ENCODE measurements at places on chromosomes 7 and 10.

- DNase-seq, result peak; percentile 57
Observed at GRCh38 chr10:10498781-10499180, 518.9 kb upstream of the CELF2 start.

DNA sequence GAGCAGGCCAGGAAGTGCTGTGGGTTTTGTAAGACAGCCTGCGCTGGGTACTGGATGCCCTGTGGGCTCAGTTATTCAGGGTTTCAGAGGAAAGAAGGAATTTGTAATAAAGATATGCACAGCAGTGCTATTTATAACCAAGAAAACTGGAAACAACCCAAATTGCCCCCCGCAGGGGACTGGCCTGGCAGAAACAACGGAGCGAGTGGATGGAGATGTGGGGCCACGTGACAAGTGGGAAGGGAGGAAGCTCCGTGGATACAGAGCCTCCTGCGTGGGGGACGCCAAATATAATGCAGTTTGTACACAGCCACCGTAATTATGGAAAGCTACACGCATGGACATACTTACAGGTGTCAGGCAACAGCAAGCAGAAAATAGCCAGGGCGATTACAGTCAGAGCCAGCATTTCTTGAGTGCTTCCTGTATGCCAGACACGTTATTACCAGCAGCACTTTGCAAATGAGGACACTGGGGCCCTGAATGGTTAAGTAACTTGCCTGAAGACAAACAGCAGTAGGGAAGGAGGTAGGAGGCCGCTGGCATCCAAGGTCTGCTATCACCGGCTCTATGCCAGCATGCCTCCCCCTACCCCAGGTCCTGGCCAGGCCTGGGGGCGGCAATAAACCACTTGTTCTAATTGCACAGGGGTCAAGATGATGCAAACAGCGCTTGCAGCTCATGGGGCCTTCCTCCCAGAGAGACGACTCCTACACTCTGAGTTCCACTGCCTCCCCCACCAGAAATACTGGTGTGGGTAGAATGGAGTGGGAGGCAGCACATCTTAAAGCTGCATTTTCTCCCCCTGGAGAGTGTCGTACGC lies 8.7 kb upstream of the CAMK2B start:
- DNase-seq, result no peak

DNA sequence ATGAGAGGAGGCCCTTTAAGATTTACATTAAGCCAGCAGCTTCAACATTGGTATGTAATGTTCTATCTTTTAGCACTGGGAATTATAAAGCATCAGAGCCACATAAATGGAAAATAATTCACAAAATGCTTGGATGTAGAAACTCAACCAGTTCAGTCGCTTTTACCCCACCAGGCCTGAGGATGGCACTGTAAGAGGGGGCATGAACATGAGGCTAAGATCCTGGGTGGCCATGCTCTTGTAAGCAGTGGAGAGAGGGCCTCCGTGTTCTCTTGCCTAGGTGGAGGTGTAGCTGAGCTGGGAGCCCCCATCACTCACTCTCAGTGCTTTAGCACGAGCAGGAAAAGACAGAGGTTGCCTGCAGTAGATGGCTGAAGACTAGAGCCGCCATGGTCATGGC lies 238.8 kb downstream of the FANK1 start:
- no peak for DNase-seq

DNA sequence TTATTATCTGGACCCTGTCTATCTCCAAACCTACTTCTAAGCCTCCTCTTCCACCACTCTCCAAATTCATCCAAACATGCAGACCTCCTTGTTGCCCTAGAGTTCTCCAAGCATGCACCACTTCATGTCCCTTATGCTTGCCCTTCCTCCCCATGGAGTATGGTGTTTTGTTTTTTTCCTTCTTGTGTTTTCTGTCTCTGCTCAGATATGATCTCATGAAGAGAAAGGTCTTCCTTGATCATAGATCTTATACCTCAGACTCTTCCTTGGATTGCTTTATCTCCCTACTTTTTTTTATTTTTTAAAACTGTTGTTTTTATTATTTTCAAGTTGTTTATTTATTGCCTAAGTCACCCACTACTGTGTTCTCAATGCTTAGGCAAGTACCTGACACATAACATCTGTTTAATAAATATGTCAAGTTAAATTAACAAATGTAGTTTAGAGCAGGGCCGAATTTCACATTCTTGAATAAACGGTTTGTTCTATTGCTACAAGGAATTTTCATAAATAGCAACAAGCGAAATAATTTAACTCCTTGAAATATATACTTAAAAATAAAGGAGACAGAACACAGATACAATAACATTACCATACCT lies 84.5 kb downstream of the HGF start:
- no peak for DNase-seq

GRCh38 chr7:37069336-37069735 lies 345.0 kb upstream of the AOAH start:
- DNase-seq, result no peak

- DNase-seq, result no peak
Observed at GRCh38 chr10:109418795-109419194, 504.5 kb downstream of the XPNPEP1 start.

DNA sequence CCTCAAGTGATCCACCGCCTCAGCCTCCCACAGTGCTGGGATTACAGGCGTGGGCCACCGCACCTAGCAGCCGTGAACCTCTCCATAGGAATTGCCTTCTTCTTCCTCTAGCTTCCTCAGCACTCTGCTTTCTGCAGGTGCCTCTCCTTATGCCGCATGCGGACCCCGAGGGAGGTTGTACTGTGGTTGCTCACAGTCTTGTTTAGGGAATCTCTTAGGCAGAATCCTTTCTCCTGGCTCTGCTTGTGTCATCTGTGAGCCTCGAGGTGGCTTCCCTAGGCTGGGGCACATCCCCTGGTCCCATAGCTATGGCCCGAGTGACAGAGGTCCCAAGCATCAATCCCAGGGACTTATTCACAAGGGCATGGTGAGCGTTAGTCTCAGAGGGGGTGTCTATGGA lies 33.2 kb upstream of the GIMAP8 start:
- DNase-seq, result no peak

GRCh38 chr10:100981178-100981772 lies 6.0 kb downstream of the MRPL43 start:
- no peak for DNase-seq

DNA sequence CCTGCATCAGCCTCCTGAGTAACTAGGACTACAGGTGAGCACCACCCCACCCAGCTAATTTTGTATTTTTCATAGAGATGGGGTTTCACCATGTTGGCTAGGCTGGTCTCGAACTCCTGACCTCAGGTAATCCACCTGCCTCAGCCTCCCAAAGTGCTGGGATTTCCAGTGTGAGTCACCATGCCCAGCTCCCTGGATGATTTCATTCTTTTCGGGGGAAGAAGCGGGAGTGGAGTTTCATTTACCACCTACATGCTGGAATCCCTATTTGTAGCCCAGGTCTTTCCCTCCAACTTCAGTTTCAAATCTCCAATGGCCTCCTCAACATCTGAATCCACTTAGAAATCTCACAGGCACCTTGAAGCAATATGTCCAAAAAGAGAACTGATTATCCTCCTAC lies 2.9 kb upstream of the BTRC start:
- no peak for DNase-seq

GRCh38 chr10:11631291-11631690 lies 19.8 kb upstream of the USP6NL start:
- no peak for DNase-seq

- no peak for DNase-seq
Observed at GRCh38 chr10:11434324-11434723, 177.1 kb downstream of the USP6NL start.

GRCh38 chr10:12501324-12501723 lies 152.0 kb downstream of the CAMK1D start:
- DNase-seq, result no peak

- no peak for DNase-seq
Observed at GRCh38 chr10:26491934-26492333, 53.8 kb downstream of the APBB1IP start.

DNA sequence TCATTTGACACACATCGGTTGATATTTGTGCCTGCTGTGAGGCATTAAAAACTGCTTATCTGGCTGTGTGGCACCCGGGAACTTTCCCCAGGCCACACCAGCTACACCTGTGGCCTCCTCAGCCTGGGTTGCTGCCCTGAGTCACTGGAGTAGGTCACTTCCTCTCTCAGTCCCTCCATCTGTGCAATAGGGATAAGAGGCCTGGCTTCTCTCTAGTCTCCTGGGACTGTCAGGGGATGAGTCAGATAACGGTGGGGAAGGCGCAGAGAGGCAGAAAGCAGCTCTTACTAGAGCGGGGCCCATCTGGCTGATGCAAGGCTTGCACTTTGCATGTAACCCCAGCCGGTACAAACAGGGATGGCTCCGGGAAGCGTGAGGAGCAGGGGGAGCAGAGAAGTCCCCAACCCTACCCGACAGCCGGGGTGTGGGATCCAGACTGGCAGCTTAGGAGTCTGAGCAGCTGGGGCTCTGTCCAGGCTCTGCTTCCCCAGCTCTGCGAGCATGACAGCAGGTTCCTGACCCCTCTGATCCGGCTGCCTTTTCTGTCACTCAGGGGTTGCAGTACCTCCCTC lies 34.0 kb downstream of the DNAJB12 start:
- DNase-seq, result peak; percentile 100

DNA sequence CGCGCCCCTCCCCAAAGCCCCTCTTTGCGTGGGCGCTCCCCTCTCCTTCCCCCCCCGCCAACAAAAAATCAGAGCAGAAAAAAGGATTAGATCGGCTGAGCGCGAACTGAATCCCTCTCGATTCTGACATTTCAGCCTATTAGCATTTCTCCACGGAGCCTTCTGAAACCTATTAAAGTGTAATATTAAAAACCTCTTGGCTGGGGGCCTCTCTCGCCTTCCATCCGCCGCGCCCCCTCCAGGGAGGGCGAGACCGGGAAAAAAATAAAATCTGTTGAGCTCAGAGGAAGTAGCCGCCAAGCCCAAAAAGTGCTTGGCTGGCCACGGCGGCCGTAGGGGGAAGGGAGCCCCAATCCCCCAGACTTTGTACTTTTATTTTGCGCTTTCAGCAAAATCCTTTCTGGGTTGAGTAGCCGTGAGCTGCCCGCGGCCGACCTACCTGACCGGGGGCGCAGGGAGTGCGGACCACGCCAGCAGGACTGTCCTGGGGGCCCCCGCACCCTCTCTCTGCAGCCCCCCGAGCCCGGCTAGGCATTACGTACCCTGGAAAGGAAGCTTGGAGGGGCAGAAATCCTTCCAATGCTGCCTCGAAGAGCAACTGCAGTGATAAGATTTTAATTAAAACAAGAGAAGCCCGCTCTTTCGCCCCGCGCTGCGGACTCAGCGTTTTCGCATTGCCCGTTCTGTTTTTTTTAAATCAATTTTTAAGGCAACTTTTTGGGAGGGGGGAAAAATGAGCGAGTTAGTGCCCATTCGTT lies 1.3 kb upstream of the TNRC18 start:
- DNase-seq, result no peak

GRCh38 chr10:34768261-34768971 lies 46.7 kb downstream of the PARD3 start:
- no peak for DNase-seq

DNA sequence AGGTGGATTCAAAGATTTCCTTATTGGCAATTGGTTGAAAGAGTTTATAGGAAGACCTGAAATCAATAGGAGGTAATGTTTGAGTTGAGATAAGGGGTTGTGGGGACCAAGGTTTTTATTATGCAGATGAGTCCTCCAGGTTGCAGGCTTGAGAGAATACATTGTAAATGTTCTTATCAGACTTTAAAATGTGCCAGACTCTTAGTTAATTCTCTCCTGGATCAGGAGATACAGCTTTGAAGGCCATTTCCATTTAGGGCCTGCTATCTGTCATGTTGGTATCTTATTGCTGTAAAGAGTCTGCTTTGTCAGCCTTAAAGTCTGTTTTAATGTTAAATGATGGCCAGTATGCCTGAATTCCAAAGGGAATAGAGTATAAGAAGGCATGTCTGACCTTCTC lies 61.8 kb upstream of the CALCR start:
- DNase-seq, result no peak

DNA sequence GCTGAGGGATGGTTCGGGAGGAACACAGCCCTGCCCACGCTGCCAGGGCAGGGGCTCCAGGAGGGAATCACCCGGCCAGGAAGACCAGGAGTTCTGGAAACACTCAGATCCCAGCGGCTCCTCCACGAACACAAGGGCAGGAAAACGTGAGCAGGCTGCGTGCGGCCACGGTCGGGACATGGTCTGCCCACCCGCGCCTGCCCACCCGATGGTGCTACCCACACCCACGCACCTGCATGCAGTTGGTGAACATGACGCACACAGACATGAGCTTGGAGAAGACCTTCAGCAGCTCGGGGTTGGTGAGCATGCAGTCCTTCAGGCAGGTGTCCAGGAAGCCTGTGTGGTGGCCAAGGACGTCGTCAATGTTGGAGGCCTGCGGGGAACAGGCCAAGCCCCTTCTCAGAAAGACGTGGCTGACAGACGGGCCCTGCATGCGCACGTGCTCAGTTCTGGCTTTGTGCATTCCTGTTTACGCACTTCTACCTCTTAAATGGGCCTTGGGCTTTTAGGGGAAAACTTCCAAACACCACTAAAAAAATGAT lies 6.2 kb upstream of the ADAM8 start:
- DNase-seq, result no peak
